ENCODE measurements at places on chromosomes 5 and 9.

DNA sequence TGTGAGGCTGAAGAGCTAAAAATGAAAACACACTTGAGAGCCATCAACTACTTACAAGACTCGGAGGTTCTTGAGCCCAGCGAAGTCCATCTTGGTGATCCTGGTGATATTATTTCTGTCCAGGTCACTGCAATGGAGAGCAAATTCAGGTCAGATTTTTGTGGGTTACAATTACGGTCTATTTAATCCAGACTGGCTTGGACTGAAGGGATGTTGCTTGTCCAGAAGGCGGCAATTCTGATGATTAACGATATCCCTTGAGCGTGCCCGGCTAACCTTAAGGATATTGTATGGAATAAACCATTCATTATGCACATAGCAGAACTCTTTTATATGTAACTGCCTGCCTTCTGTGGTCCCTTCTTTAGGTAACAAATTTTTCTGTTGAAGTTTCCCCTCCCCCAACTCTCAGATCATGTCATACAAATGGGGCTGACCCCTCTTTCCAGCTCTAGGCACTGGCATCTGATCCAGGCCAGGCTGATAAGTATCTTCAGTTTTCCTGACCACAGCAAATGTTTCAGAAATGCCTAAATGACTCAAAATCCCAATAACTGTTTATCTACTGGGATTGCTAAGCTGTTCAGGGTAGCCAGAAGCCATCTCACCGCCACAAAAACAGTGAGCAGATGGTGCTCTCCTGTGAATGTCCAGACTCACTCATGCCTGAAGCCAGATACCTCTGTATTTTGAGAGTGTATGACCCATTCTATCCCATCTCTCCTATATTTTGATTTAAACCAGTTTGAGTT is 49.4 kb downstream of the SLIT3 start:
- no peak for DNase-seq

DNA sequence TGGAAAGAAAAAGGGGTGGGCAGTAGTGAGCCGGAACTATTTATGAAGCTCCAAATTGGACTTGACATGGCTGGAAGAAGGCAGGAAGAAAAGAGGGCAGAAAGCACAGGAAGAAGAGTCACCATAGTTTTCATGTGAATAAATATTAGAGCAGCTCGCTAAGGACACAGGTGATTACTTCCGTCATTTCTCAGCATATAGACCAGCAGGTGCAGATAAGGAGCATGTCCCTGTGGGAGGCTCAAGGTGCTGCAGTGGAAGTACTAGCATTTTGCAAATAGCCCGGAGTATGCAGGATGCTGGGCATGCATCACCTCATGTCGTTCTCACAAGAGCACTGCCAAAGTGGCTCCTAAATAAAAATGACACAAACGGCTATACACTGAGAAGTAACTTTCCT is 71.3 kb upstream of the HTR4 start:
- DNase-seq: no peak

DNA sequence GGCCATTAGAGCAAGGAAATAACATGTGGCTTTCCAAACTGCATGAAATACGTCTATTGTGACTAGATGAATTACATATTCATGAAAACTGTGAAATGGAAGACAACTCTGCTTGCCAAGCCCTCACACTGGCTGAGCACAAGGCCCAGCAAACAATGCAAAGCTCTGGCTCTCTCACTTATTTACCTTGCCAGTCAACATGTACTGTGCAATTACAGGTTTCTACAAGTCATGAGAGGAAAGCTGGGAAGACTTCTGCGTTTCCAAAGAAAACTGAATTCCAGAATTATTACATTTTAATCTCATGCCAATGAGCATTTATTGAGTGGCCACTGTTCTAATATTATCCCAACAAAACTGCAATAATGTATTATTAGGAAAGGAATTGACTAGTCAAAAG is 12.1 kb upstream of the C5orf63 start:
- no peak for DNase-seq

DNA sequence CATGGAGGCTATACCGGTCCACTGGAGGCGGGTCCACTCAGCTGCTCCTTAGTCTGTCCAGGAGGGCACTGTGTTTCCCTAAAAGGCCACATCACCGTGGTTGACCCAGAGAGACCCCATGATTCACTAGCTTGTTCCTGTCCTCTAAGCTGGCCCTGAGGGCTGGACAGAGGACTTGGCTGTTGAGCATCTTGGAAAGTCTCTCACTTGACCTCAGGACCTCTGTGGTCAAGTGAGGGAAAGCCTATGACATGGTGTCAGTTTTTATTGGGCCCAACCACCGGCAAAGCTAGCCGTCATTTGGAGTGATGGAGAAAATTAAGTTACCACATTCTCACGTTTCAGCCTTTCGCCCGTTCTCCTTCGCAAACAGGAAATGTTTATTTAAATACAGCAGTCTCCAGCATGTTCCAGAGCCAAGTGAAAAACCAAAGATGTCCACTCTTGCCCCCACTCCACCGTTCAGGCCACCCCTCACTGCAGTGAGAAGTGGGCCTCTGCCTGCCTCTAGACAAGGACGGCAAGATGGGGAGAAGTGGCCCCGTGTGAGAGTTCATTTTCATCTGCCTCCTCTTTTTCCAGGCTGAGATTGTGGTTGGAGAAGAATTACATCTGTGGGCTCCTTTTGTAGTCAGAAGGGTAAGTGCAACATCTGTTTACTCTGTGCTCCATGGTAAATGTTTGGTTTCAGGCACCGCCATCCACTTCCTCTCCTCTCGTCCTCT is 4.4 kb downstream of the SLIT3 start:
- no peak for DNase-seq

- no peak for DNase-seq
Observed at GRCh38 chr5:52796031-52796430, 8.3 kb downstream of the ITGA1 start.

DNA sequence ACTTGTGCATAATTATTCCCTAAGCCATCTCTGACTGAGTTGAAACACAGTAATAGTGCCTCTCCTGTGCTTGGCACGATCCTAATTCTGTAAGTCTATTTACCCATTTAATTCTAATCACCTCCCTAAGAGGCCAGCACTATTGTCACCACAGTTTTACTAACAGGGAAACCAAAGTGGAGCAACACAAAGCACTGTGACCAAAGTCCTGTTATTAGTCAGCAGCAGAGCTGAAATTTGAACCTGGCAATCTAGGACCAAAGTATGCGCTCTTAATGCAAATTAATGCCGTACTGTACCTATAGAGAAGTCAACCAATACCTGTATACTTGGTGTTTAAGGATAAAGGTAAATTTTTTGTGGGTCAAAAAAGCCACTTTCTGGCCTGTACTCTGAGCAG is 77.1 kb upstream of the CNTLN start:
- DNase-seq: no peak

- DNase-seq: no peak
Observed at GRCh38 chr5:120096413-120096812, 367.7 kb upstream of the PRR16 start.
